ENCODE measurements at places on chromosomes 5 and 9.

DNA sequence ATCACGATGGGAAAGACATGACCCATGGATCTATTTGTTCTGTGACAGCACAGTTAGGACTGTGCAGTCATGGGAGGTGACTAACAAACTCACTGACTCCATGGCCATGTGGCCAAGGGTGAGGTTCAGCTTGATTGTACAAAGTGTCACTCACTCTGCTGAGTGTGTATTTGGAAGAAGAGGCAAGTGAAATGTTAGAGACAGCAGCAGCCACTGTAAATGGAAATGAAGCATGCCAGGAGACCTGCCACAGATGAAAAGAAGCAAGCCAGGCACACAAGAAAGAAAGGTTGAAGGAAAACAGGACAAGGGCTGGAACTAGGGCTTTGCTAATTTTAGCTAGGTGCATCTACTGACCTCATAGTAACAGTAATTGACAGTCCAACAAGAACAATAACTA is 42.7 kb upstream of the PALM2AKAP2 start:
- DNase-seq = no peak

- no peak for DNase-seq
Measured at GRCh38 chr5:123000731-123001130, 35.8 kb downstream of the PPIC start.

DNA sequence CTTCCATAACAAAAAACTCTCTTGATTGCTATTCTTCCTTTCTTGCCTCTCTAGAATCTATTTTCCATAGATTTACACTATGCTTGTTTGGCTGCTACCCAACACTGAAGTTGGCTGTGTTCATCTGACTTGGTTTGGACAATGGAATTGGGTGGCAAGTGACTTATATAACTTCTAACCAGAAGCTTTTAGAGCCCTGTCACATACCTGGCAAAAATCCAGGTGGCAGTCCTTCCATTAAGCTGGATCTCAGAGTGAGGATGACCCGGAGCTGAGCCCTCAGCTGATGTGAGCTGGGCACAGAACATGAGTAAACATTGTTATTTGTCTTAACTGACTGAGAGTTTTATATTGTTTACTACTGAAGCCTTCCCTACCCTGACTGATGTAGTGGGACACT is 225.7 kb downstream of the TLR4 start:
- DNase-seq = no peak

DNA sequence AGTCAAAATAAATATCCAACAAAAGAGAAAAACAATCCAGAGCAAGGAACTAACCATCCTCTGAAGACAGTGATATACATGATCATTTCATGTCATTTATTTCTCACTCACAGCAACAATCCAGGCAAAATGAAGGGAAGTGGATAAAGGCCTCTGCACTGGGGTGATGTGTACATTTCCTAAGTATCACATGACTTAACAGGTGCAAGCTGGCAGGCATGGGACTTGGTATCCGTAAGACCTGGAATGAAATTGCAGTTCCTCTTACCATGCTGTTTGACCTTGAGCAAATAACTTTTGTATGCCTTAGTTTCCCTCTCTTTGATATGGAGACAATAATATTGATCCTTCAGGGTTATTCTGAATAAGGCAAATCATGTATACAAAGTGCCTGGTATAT is 77.6 kb downstream of the PRLR start:
- no peak for DNase-seq

DNA sequence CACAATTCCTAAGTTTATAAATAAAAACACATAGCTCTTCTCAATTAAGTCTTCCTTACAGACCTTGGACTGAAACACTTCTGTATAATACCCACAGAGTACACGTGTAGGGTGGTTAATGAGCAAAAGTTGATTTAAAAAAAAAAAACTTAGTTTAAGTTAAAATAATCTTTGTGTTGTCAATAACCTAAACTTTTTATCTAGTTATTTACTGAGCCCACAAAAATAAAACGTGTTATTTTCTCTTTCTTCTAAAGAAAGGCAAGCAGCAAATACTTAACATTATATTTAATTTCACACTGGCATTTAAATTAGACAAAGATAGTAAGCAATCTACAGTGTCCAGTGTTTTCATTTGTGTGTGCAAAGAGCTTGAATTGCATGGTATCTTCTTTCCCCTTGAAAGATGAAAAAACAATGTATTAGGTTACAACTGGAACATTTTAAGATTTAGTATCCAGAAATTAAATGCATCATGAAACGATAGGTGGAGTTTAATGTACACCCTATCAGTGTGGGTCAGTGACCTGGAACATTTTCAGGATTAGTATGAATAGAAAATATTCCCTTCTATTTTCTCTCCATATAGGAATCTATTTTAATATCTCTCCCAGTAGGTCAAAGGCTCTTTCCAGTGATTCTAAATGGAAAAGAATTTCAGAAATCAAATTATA is 1014.8 kb downstream of the NR2F1-AS1 start:
- no peak for DNase-seq

DNA sequence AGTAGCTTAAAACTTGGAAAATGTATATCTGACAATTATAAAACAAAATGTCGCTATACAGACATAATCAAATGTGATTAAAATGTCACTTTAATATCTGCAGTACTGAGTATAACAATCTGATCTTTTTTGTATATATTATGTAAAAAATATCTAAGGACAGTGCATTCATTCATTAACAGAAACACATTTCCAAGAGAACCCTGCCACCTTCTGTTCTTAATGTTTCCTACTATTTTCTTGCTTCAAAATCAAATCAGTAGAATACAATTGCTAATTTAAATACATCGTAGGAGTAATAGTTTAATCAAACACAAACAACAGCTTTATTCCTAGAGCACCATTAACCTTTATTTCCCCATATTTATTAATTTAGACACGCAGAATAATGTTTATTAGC is 142.6 kb upstream of the ST8SIA4 start:
- no peak for DNase-seq

DNA sequence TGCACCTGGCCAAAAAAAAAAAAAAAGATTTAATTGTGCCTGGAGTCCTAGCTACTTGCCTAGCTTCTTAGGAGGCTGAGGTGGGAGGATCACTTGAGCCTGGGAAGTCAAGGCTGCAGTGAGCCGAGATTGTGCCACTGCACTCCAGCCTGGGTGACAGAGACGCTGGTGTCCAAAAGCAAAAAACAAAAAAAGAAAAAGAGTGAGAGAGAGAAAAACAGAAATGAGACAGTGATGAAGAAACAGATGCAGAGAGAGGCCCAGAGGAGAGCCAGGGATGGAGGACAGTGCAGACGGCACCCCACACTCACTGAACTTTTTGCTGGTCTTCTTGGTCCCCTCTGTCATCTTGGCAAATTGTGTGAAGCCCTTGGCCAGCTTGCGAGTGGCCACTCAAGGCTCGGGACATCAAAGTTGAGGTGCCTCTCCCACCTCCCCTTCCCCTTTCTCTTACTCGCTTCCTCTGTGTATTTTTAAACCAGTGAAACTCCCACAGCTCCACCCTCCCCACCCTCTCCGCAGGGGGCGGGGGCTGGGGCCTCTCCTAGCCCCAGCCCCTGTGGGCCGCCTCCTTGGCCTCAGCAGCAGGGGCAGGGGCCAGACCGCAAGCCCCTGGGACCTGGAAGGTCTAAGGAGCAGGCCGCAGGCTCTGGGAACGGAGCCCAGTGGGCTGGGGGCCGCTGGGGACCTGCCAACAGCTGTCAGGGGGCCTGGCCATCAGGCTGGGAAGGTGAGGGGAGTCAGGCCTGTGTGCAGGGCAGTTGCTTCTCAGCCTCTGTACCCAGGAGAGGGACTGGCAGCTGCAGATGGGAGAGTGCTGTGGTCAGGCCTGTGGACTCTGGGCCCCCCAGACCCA is at the start of gene SH2D3C:
SH2D3C (minus strand) TSS at position 387 of the 856 bp plus-strand sequence; CDS start at position 348, 39 bp downstream.
- no peak for DNase-seq

DNA sequence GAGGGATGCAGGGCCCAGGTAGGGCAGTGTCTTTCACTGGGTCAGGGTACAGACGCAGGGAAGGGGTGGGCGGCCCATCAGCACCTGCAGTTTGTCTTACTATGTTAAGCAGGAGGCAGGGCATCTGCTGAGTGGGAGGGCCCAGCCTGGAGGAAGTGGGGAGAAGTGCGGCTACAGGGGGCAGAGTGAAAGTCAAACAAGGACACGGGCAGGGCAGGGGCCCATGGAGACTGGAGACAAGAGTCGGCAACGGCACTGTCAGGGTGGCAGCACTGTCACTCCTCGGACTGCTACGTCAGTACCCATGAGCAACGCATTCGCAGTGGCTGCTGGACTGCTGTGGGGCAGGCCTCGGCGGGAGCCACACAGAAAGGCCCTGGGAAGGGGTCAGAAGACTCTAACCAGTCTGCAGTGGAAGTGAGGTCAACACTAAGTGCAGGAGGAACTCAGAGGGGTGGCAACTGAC is 19.7 kb downstream of the CAMSAP1 start:
- no peak for DNase-seq

All from esophagus squamous epithelium (tissue), 5 donors.